ENCODE measurements at places on chromosomes 4 and X.

- no peak for DNase-seq
Measured at GRCh38 chrX:94551831-94552230, 877.8 kb downstream of the FAM133A start.

GRCh38 chr4:152953514-152953913, 17.4 kb downstream of the FHDC1 start:
- DNase-seq = no peak

GRCh38 chrX:20529711-20530110, 263.0 kb upstream of the RPS6KA3 start:
- no peak for DNase-seq

DNA sequence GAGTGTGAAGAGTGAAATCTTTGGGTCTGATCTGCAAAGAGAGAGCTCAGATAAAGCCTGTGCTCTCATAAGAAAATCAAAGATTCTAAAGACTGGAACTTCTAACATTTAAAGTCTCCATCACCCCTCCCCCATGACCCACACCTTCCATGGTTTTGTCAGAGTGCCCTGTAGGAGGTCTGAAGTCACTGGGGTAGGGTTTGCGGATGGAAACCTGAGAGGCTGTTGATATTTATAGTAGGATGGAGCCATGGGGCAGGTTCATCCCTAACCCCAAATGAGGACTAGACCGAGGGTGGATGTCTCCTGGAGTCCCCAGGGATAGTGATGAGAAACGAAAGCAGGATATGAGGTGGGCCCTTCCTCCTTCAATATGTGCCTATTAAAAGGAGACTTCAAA, 28.4 kb upstream of the NLGN4X start:
- DNase-seq = no peak
